ENCODE measurements at places on chromosomes 3 and 15.

- no peak for DNase-seq
These were observed 422.1 kb upstream of the TGFBR2 start for GRCh38 chr3:30184091-30184810.

DNA sequence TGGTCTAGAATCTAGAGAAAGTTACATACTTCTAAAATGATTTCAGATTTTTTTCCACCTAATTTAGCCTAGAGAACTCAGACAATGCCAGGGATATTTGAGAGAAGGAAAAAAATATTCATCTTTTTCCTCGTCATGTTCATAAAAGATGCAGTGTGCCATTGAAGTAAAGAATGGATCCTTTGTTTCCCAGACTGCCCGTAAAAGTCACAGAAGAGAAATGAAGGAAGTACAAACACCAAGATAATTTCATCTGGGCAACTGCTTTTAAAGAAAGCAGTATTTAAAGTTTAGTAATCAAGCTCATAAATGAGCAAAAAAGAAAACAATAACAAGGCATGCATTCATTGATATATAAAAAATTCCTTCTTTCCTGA is 47.2 kb downstream of the TTC23 start:
- DNase-seq = no peak

DNA sequence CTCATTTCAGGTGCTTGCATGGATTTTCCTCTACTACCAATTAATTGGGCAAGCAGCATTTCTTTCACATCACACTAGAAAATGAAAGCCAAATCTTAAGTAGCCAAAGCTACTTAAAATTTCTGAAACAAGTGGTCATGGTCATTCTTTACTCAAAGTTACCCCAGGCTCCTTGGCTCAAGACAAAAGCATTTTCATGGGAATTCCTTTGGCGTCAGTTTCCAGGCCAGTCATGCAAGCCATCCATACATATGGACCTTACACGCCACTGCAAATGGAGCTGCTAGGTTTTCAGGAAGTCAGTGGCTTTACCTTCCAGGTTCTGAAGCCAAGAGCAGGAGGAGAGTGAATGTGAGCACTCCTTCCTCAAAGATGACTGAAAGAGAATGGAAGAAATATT is 83.7 kb upstream of the IL12A start:
- no peak for DNase-seq

DNA sequence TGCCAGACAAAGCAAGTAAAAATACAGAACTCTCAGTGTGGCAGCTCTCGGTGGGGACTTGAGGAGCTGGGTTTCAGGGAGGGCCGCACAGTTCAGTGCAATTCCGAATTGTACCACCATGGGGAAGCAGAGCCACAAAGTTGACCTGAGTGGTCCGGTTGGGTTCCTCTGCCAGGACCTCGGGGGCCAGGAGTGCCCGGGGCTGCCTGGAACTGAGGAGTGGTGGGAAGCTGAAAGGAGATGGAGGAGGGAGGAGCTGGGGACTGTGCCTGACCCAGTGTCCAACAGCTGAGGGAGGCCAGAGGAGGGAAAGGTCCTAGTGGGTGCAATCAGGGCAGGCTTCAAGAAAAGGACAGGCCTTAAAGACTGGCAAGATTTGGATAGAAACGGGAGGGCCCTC is 32.2 kb upstream of the TRH start:
- no peak for DNase-seq

GRCh38 chr3:39327746-39328349 is 1.7 kb upstream of the CCR8 start:
- no peak for DNase-seq

DNA sequence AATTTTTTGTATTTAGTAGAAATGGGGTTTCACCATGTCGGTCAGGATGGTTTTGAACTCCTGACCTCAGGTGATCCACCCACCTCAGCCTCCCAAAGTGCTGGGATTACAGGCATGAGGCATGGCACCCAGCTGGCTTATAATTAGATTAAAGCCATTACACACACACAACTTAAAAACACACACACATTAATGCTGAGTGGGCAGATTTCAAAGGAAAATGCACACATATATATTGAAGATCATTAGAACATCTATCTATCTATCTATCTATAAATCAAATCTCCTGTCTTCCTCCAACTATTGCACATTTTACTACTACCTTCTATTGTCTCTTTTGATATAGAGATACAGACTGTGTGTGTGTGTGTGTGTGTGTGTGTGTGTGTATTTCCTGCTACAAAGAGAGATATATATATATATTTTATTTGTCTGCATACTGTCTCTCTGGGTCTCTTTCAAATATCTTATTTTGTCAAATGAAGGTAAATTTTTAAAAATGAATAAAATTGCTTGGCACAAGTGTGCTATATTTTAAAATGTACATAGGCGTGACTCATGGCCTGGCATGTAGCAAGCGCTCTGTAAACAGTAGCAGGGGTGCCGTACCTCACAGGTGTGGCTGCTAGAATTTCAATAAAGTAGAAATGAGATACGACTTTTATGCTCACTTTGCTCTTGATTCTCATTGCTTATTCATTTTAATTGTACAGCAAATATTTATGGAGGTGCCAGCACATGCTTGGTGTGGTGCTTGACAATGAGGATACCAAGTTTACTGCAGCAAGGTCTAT is 655.8 kb downstream of the AGBL1 start:
- DNase-seq = no peak

DNA sequence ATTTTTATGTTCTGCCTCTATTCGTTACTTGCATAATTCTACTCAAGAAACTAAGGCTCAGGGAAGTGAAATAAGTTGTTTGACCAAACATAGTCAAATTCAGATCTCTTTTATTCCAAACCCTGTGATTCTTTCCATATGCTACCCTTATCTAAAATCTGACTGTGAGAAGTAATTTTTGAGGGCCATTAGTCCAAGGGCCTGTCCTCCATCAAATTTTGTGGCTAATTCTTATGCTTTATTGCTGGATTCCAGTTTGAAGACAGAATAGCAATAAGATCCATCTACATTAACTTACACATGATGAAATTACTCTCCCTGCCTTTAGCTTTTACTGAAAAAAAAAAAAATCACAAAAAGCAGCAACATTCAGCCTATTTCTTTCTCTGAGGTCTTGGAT is 74.0 kb downstream of the ZIC1 start:
- no peak for DNase-seq

DNA sequence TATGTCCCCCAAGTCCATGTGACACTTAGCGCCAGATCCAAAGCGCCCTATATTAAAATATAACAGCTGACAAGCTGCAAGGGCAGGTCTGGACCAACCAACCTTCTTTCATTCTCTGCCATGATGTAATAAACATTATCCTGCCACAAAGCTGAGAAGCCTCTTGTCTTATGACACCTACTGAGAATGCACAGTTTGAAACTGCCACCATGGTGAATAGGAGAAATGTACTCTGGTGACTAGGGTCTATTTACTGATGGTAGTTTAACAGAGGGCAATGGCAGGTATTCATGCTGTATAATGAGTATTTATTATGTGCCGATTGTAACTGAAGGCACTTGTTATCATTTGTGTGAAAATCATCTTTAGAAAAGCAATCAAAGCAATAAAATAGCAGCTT is 634.0 kb downstream of the OTOL1 start:
- DNase-seq = no peak

GRCh38 chr3:57583544-57583943 is 13.6 kb downstream of the ARF4 start:
- DNase-seq = no peak

- DNase-seq = no peak
These were observed 2.8 kb upstream of the FAM131A start for GRCh38 chr3:184334470-184335158.

- no peak for DNase-seq
These were observed 124.1 kb upstream of the CHRM5 start for GRCh38 chr15:33844186-33844585.

DNA sequence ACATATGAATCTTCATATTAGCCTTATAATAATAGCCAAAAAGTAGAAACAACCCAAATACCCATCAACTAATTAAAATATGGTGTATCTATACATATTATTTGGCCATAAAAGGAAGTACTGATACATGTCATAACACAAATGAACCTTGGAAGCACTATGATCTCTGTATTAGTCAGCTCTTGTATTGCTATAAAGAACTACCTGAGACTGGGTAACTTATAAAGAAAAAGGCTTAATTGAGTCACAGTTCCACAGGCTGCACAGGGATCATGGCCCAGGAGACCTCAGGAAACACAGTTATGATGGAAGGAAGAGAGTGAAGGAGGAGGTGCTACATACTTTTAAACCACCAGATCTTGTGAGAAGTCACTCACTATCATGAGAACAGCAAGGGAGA is 16.0 kb upstream of the CCR2 start:
- no peak for DNase-seq

DNA sequence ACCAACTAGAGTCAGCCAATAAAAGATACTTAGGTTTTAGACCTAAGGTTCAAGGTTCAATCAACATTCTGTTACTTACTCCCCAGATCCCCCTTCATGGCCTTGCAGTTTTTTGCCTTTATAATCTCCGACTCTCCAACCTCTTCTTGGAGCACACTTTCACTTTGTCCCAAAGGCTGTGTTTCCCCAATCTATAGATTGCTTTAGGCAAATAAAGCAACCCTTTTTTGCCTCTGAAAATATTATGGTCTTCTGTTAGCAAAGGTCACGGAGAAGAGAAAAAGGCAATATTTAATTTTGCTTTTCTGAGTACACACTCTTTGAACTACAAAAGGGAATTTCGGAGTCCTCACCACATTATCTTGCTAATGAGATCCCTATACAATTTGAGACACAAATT is 268.1 kb downstream of the PLOD2 start:
- no peak for DNase-seq

GRCh38 chr15:38672273-38672672 is 107.7 kb upstream of the RASGRP1 start:
- no peak for DNase-seq

DNA sequence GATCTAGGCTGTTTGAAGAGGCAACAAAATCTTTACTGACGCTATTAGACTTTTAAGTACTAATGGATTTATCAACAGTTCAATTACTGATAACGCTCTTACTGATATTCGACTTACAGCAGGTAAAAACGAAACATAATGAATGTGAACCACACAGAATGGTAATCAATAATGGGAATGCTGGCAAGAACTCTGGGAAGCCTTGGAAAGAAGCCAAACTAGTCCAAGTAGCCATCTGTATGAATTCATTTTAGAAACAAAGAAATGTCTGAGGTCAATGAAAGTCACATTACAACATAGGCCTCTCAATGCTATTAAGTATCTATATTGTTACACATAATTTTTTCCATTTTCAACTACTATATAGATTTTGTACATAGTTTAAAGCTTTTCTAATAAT is 130.0 kb downstream of the DMXL2 start:
- no peak for DNase-seq

DNA sequence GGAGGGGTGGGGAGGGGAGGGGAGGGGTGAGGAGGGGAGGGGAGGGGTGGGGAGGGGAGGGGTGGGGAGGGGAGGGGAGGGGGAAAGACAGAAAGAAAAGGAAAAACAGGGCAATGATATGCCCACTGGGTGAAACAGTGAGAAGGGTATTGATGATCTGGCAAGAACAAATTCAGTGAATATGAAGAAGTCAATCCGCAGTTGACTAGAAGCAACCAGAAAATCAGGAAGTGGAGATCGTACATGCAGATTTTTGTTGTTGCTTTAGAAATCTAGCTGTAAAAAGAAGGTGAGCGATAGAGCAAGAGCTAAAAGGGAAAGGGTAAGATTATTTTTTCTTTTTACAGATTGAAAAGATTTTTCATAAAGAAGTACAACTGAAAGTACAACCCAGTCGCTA is 47.6 kb upstream of the ARF4 start:
- DNase-seq = no peak

DNA sequence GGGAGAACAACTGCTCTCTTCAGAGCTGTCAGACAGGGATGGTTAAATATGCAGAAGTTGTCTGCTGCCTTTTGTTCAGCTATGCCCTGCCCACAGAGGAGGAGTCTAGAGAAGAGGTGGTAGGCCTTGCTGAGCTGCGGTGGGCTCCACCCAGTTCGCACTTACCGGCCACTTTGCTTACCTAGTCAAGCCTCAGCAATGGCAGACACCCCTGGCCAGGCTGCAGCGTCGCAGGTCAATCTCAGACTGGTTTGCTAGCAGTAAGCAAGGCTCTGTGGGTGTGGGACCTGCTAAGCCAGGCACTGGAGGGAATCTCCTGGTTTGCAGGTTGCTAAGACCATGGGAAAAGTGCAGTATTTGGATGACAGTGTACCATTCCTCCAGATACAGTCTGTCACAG is 12.3 kb upstream of the TMEM45A start:
- DNase-seq = no peak

- no peak for DNase-seq
These were observed 320.6 kb downstream of the MECOM start for GRCh38 chr3:169342652-169343505.

DNA sequence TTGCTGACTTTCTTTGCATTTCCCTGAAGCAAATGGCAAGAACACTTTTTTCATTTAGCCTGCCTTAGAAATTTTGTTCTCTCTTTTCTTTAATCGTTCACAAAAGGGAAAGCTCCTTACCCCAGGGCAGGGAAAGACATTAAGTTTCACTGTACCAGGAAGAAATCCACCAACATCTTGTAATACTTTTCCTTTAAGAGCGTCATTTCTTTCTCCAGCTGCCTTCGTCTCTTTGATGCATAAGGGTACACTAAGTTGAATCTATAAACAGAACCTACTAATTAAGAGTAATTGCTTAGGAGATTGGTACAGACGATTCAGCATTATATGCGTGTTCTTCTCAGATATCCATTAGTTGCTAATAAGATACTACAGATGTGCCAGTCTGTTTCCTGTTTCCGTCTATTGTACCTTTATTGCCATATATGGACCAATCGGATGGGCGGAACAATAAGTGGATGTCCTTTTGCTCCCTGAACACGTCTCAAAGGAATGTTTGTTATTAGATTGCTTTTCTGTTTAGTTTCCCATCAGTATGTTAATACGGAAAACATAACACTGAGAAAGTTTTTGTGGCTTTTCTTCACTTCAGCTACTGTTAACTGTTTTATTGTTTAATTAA is 276.7 kb upstream of the RARB start:
- DNase-seq = no peak

DNA sequence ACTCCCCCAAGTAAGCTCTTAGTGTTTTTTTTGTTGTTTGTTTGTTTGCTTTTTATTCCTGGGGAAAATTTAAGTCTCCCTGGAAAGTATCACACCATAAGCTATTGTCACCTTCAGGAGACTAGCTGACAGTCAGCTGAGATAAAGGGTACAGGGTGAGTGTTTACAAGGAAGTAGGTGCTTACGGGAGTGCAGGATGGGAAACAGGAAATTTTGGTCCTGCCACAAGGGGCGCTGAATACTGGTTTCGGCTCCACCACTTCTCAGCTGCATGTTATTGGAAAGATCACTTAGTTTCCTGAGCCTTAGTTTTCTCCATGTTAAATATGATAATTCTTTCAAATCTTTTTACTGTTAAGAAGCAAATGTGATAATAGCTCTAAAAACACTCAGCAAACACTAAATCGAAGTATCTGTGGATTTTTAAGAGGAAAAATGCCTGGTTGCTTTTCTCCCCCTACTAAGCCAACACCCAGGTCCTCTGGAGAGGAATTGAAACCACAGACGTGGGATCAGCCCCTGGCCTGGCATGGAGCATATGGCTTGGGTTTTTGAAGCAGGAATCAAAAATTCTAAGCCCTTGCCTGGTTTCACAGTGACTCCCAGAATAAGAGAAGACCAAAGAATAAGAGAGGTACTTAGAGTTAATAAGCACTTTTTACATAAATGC is 90.7 kb downstream of the SCN11A start:
- no peak for DNase-seq
